ENCODE measurements at places on chromosomes 7 and 10.

GRCh38 chr7:47649919-47650318, 68.0 kb upstream of the TNS3 start:
- no peak for DNase-seq

GRCh38 chr7:150439967-150440366, 10.5 kb upstream of the GIMAP8 start:
- DNase-seq = no peak

GRCh38 chr10:103653581-103654037, 160.1 kb downstream of the NEURL1 start:
- no peak for DNase-seq

GRCh38 chr7:72321081-72321480, 91.1 kb downstream of the CALN1 start:
- DNase-seq = no peak

GRCh38 chr7:88590963-88591362, 168.5 kb upstream of the ZNF804B start:
- no peak for DNase-seq

DNA sequence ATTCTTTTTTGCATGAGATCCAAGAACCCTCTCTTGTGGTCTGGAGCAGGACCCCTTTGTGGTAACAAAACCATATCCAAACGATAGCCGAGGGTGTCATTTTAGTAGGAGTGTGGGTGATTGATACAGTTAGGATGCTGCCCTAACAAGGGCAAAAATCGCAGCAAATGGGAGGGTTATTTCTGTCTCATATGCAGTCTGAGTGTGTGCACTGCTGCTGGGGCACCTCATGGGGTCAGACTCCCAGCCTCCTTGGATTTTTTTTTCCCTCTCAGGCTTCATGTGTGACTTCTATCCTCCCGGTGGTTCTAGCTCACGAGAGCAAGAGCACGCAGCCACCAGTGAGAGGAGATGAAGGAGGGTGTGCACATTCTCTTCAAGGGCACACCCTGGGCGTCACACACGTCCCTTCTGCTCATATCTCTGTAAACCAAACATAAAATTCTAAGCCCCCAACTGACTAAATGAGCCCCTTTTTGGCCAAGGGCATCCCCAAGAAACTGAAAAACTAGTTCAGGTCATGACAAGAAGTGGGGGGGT, 28.6 kb upstream of the IL15RA start:
- DNase-seq = peak; percentile 86

DNA sequence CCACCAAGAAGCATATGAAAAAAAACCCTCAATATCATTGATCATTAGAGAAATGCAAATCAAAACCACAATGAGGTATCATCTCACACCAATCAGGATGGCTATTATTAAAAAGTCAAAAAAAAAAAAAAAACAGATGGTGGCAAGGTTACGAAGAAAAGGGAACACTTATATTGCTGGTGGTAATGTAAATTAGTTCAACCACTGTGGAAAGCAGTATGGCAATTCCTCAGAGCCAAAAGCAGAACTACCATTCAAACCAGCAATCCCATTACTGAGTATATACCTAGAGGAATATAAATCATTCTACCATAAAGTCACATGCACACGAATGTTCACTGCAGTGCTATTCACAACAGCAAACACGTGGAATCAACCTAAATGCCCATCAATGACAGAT, 46.0 kb downstream of the CNOT4 start:
- DNase-seq = no peak

DNA sequence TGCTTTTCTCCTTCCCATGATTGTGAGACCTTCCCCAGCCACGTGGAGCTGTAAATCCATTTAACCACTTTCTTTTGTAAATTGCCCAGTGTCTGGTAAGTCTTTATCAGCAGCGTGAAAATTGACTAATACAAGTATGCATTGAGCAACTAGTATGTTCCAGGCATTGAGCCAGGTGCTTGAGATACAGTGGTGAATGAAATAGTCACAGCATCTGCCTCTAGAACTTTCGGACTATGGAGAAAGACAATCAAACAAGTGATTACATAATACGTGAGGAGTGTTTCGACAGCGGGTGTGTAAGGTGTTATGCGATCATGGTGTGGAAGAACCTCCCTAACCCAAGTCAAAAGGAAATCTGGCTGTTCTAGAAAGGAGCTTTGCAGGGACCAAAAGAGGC, 21.6 kb upstream of the NUP205 start:
- peak; percentile 59 for DNase-seq

DNA sequence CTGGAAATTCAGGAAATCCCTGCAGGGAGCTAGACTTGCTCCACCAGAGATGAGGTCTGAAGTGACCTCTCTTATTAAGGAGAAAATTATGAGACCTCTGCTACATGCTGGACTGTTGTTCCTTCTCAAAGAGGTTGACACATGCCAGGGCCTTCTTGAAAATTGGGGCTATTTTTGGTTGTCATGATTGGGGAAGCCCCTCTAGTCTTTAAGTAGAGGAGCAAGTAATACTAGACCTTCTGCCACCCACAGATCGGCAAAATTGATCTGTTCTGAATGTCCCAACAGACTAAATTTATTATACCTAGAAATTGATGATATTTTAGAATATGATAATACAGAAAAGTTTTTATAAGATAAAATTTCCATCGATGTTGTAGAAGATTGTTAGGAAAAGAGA, 160.8 kb upstream of the GRB10 start:
- DNase-seq = no peak

GRCh38 chr10:34866848-34867247, 51.8 kb upstream of the PARD3 start:
- no peak for DNase-seq

GRCh38 chr7:127870231-127870907, 160.9 kb downstream of the LRRC4 start:
- no peak for DNase-seq

DNA sequence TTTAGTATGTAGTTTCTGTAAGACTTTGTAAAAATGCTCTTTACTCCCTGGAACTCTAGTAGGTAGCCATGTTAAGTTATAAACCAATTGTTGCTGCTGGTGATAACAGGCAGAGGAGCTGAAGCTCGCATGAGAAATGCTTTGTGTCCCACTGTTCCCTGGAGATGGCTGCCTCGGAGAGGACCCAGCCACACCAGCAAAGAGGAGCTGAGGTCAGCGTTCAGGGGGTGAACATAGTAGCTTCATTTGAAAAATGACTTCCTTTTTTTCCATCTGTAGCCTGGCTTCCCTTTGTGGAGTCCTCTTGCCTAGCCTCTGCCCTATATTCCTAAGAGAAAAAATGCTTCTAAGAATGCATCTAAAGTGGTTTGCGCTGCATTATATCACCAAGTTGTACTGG, 20.3 kb downstream of the CELF2 start:
- DNase-seq = no peak

- peak; percentile 46 for DNase-seq
Observed at GRCh38 chr7:105674200-105674920, 93.1 kb upstream of the EFCAB10 start.

DNA sequence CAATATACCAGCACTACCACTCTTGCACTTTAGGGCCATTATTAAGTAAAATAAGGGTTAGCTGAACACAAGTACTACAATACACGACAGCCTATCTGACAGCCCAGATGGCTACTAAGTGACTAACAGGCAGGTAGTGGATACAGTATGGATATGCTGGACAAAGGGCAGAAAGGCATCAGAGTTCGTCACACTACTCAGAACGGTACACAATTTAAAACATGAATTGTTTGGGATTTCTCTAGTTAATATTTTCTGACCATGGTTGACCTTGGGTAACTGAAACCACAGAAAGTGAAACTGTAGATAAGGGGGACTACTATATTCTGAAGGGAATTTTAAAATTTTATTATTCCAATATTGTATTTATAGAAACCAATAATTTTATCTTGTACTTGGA, 101.3 kb upstream of the SKAP2 start:
- DNase-seq = no peak

GRCh38 chr10:100709146-100710082, 36.0 kb upstream of the PAX2 start:
- DNase-seq = no peak

DNA sequence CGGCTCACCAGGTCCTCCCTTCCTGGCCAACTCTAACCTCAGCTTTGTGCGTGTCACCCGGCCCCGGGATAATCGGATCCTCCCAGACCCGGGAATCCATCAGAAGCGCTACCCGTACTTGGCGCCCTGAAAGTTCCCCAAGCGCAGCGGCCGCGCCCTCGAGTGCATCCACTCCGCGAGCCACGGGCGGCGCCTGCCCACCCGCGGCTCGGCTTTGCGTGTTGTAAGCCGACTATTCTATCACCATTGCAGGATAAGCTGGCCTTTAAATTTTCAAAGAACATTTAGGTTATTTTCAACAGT, 35.7 kb upstream of the EBLN1 start:
- peak; percentile 69 for DNase-seq

DNA sequence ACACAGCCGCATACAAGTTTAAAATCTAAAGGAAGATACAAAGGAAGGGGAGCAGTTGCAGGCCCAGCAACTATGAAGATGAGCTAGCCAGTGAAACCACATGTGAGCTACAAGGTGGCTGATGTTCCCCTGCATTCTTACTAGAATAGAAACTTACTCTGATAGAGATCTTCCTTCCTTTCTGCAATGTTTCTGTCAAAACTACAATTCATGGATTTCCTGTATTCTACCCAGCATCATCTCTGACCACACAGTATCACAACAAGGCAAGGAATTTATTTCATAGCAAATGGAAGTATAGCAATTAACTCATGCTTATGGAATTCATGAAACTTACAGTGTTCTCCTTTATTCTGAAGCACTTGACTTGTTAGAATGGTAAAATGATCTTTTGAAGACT, 68.7 kb upstream of the AASS start:
- DNase-seq = no peak

DNA sequence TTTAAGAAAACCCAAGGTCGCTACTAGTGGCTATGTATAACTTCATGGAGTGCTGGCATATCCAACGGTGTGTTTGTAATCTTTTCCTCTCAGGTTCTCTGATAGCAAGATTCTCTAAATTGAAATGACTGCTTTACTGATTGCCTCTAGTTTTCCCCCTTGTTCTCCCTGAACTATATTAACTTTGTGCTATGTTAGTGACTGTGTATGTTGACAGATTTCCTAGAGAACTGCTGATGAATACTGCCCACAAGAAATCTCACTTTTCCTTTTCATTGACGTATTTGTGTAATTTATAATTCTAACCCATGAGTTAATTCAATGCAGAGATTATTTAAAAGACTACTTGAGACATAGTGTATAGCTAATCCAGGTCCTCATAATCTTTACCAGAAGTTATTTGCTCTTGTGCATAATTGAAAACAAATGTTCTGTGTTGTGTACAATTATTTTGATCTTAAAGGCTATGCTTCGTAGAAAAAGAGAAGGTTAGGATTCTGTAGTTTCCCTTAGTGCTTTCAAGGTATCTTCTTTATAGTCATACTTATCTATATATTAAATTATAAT, 70.6 kb upstream of the GLCCI1 start:
- DNase-seq = no peak

DNA sequence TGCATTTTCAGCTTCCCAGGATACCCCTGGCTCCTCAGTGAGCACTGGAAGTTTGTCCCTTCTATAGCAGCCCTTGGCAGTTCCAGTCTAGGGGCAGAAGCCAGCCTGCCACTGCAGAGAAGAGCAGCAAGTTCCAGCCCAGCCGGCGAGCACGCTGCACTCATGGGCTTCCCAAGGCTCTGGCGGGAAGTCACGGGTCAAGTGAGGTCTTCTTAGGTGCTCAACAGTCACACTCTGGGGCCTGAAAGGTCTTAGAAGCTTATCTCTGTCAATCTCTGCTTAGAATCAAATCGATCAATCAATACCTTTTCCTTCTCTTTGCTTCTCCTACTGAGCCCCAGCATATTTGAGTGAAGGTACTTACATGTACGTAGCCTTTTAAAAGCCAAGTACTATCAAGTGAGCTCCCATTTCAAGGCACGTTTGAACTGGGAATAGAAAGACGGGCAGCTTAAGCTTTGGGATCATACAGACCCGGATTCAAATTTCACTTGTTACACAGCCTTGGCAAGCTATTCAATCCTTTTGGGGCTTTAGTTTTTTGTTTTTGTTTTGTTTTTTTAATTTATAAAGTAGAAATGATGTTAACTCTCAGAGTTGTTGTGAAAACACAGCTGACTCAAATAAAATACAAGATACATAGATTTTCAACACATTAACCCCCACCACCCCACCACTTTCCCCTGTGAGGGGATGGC, 152.6 kb upstream of the KLF14 start:
- DNase-seq = no peak

GRCh38 chr7:55158541-55159382, 139.9 kb downstream of the EGFR start:
- no peak for DNase-seq

- DNase-seq = no peak
Observed at GRCh38 chr7:16587790-16588189, 57.8 kb downstream of the ANKMY2 start.

- DNase-seq = no peak
Observed at GRCh38 chr10:76523791-76524351, 1092.4 kb downstream of the LRMDA start.

Measured in hematopoietic multipotent progenitor cell treated with erythropoietin and hydrocortisone succinate and interleukin-3 and kit ligand, for 6 days (in vitro differentiated cells).